Smooth muscle cell of the coronary artery (primary cell): ENCODE measurements at places on chromosomes 2 and 18. TPM values are rescaled to one million over a fixed set of nuclear protein-coding genes. Genes with fewer than 3 reads are reported as not detected.

Gene SLC40A1
- 28.9 and 359 TPM in 2 replicates for total RNA-seq

Gene ITPRIPL1
- total RNA-seq = 0.75 and 1.2 TPM in 2 replicates

Gene B3GNT7
- 0.75 TPM in 1 of 2 replicates, not detected in the other for total RNA-seq

Gene CDK5R2
- total RNA-seq = 0.08 TPM in 1 of 2 replicates, not detected in the other

Gene RAB1A
- total RNA-seq = 107 and 131 TPM in 2 replicates

Gene FOXD4L1
- total RNA-seq = under 0.01 and 0.12 TPM in 2 replicates

Gene WDR33
- total RNA-seq = 18.3 and 36.5 TPM in 2 replicates

Gene PPIL3
- total RNA-seq = 52.4 and 54.5 TPM in 2 replicates

Gene SMC6
- total RNA-seq = 10.9 and 28.7 TPM in 2 replicates

Gene ALPP
- not detected in 2 replicates for total RNA-seq

Gene MC5R
- not detected in 2 replicates for total RNA-seq

Gene NXPH2
- total RNA-seq = not detected in 2 replicates

Gene UGT1A9
- not detected in 2 replicates for total RNA-seq

Gene GCG
- total RNA-seq = not detected in 2 replicates

Gene MAPRE3
- 3.2 and 7.8 TPM in 2 replicates for total RNA-seq

Gene LYPD6B
- total RNA-seq = not detected in 2 replicates

Gene SIGLEC15
- 0.23 and 1.4 TPM in 2 replicates for total RNA-seq

Gene KYNU
- under 0.01 and 1.3 TPM in 2 replicates for total RNA-seq

Gene KIF1A
- total RNA-seq = under 0.01 TPM in 1 of 2 replicates, not detected in the other

Gene MYO7B
- 0.23 TPM in 1 of 2 replicates, not detected in the other for total RNA-seq

Gene GPATCH11
- total RNA-seq = 5.0 and 5.3 TPM in 2 replicates

Gene LHCGR
- total RNA-seq = not detected in 2 replicates

Gene DNAH6
- under 0.01 TPM in 1 of 2 replicates, not detected in the other for total RNA-seq

Gene LANCL1
- 40.0 and 73.1 TPM in 2 replicates for total RNA-seq

Gene TET3
- 1.5 and 2.9 TPM in 2 replicates for total RNA-seq

Gene TUBB8B
- not detected in 2 replicates for total RNA-seq

Gene GNAL
- total RNA-seq = 0.12 and 0.15 TPM in 2 replicates

Gene IL36RN
- total RNA-seq = not detected in 2 replicates

Gene SH3BP4
- 11.2 and 53.3 TPM in 2 replicates for total RNA-seq

Gene IL37
- not detected in 2 replicates for total RNA-seq

Gene GRHL1
- total RNA-seq = 0.08 and 0.70 TPM in 2 replicates

Gene RIT2
- not detected in 2 replicates for total RNA-seq

Gene ZC3H15
- 55.8 and 85.1 TPM in 2 replicates for total RNA-seq

Gene TMEM163
- 0.08 TPM in 1 of 2 replicates, not detected in the other for total RNA-seq

Gene TMEM37
- 0.53 TPM in 1 of 2 replicates, not detected in the other for total RNA-seq

Gene ZNF385B
- total RNA-seq = not detected in 2 replicates

Gene ASAP2
- 18.6 and 48.1 TPM in 2 replicates for total RNA-seq

Gene ADRA2B
- total RNA-seq = 3.5 TPM in 1 of 2 replicates, not detected in the other

Gene ECEL1
- not detected in 2 replicates for total RNA-seq
